ENCODE measurements at places on chromosomes 1 and 21. TPM values are rescaled to one million over a fixed set of nuclear protein-coding genes. Genes with fewer than 3 reads are reported as not detected.

The PIK3C2B gene
- 16.5 TPM for total RNA-seq

The STX12 gene
- total RNA-seq, result 67.0 TPM

The NBPF6 gene
- total RNA-seq, result not detected

The BSND gene
- not detected for total RNA-seq

The KCNK1 gene
- not detected for total RNA-seq

The RNF19B gene
- 13.8 TPM for total RNA-seq

The CGN gene
- under 0.01 TPM for total RNA-seq

The PDZK1 gene
- total RNA-seq, result 0.31 TPM

The SYT2 gene
- total RNA-seq, result not detected

The OR2L8 gene
- 0.31 TPM for total RNA-seq

The CLIC6 gene
- not detected for total RNA-seq

The SH2D1B gene
- total RNA-seq, result not detected

The NUP210L gene
- 0.16 TPM for total RNA-seq

The SEMA6C gene
- 15.6 TPM for total RNA-seq

The OR10Z1 gene
- total RNA-seq, result not detected

The EDARADD gene
- not detected for total RNA-seq

The SLC30A10 gene
- not detected for total RNA-seq

The C8B gene
- not detected for total RNA-seq

The FMO5 gene
- 2.6 TPM for total RNA-seq

The KIF17 gene
- 19.1 TPM for total RNA-seq

The BCAN gene
- total RNA-seq, result not detected

The TTF2 gene
- 21.2 TPM for total RNA-seq

The SPATA6 gene
- 1.6 TPM for total RNA-seq

Data from bladder microvascular endothelial cell (primary cell).